Activated CD4-positive, alpha-beta T cell treated with anti-CD3 and anti-CD28 coated beads, Interleukin-2, amount 50 U/mL, for 24 hours (primary cell): ENCODE measurements at places on chromosomes 4 and X.

GRCh38 chrX:40010550-40011321, 87.0 kb downstream of the BCOR start:
- no peak for DNase-seq

GRCh38 chr4:111718763-111719559, 426.3 kb upstream of the FAM241A start:
- DNase-seq, result no peak

DNA sequence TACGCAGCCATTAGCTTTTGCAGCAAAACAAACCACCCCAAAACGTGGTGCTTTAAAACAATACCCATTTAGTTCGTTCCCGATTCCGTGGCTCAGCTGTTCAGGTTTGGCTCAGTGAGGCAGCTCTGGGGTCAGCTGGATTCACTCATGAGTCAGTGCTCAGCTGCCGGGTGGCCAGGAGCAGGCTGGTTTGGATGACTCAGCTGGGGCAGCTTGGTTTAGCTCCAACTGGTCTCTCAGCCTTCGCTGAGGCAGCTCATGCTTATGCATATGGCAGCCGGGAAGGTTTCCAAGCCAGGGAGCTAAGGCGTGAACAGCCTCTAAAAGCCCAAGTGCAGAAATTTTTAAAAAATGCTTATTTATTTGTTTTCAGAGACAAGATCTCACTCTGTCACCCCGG, 13.3 kb upstream of the CD99 start:
- DNase-seq, result no peak

GRCh38 chrX:40278340-40279090, 180.8 kb upstream of the BCOR start:
- no peak for DNase-seq

DNA sequence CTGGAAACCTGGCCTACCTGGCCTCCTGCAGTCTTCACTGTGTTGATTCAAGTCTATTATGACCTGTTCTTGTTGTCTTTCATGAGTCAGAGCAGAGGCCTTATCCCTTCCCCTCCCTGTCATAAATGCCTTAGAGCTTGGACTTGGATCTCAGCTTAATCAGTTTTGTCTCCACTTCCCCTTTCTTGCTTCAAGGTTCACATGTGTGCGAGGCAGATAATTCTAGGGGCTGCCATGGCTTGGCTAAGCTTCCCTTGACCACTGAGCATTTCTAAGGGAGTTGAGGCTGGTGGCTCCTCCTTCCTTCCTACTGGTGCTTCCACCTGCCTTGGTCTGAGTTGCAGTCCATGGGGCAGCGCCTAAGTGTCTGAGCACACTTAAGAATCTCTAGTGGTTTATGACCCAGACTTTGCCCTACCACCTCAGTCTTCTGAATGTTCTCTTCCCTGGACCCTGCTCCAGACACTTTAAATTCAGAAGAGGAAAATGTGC, 1.7 kb upstream of the HEPH start:
- DNase-seq, result no peak

GRCh38 chr4:1842339-1842895, 13.5 kb downstream of the LETM1 start:
- DNase-seq, result no peak

DNA sequence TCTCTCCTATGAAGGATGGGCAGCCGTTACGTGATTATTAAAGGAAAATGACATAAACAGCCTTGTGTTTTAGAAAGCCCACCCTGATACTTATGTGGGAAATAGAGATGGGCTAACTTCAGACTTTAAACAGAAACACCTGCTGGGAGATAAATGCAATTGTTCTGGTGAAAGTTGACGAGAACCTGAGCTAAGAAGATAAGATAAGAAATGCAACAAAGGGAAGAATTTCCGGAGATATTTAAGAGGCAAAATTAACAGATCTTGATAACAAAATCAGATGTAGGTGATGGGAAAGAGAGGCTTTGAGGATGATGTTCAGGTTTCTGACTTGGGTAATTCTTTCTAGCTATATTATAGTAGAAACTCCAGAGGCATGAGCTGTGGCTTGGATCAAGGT, 102.7 kb upstream of the SLC7A11 start:
- DNase-seq, result no peak

GRCh38 chr4:88859191-88859812, 161.7 kb upstream of the NAP1L5 start:
- DNase-seq, result no peak

- no peak for DNase-seq
Observed at GRCh38 chrX:15430076-15430475, 45.9 kb upstream of the VEGFD start.

GRCh38 chr4:121633653-121634052, 63.1 kb downstream of the ANXA5 start:
- no peak for DNase-seq

GRCh38 chr4:145041378-145041777, 56.6 kb downstream of the ANAPC10 start:
- DNase-seq, result no peak

DNA sequence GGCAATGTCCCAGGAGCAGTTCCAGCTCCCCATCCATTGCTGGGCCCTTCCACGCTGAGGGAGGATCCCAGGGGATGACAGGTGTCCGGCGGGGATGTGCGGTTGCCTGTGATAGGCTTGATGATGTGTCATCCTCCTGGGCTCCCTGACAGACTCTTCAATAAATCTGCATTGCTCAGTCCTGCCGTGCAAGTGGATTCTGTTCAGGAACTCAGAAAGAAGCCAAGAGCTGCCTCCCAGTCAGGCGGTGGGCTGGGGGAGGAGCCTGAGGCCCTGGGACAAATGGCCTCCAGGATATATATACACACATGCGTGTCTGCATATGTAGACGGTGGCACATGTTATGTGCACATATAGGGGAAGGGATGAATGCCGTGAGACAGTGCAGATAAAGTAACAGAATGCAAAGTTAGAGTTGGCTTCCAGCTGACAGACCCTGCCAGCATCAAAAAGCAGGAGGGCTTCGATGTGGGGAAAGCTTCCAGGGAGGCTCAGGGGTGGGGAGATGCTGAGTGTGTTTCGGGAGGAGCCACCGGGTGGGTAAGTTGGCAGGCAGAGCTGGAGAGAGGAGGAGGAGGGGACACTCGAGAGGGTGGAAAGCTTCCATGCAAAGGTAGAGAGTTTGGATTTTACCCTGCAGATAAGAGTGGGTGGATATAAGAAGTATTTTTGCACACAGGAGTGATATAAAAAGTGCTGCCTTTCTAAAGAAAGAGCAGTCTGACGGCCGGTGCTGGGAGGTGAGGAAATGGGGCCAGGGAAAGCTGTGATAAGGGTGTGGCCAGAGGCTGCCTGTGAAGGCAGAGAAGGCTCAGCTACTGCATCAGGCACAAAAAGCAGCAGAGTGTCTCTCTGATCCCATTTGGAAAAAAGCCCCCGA, 28.5 kb upstream of the CRMP1 start:
- DNase-seq, result no peak

GRCh38 chrX:106263817-106264216, 95.7 kb downstream of the PWWP3B start:
- no peak for DNase-seq
